CD8-positive, alpha-beta memory T cell (primary cell): ENCODE measurements at places on chromosomes 12 and 14.
A peak's percentile ranks its signal among the peaks of the same experiment; 100 is the strongest.

- no peak overlapping the region for H3K4me3 ChIP-seq
- DNase-seq: no peak
- H3K27me3 ChIP-seq: no peaks in the 10 kb centered on the region
- H3K36me3 ChIP-seq: no peaks in the 10 kb centered on the region
Measured at GRCh38 chr12:4003576-4003975, 130.4 kb upstream of the PARP11 start.

- no peaks in the 10 kb centered on the region for H3K27me3 ChIP-seq
- peaks cover 80% of the 10 kb centered on the region for H3K4me1 ChIP-seq
- H3K4me3 ChIP-seq: peak within 1 kb of the TSS; percentile 82
- no peak for DNase-seq
- H3K27ac ChIP-seq: peak within 1 kb of the TSS; percentile 94
Measured at GRCh38 chr14:91244501-91244901, at the start of gene GPR68. TSS of gene GPR68 (minus strand) at chr14:91244704. CDS start at chr14:91235050, 9,654 bp downstream.

GRCh38 chr12:116945886-116946550 lies 35.3 kb downstream of the FBXW8 start:
- no peak overlapping the region for H3K27ac ChIP-seq
- H3K36me3 ChIP-seq: peaks cover 6% of the 10 kb centered on the region
- DNase-seq: no peak
- no peaks in the 10 kb centered on the region for H3K27me3 ChIP-seq
- no peaks in the 10 kb centered on the region for H3K4me1 ChIP-seq

GRCh38 chr12:124040737-124041136 lies 67.7 kb downstream of the ZNF664 start:
- H3K4me3 ChIP-seq: no peak overlapping the region
- no peaks in the 10 kb centered on the region for H3K36me3 ChIP-seq
- no peaks in the 10 kb centered on the region for H3K27me3 ChIP-seq

DNA sequence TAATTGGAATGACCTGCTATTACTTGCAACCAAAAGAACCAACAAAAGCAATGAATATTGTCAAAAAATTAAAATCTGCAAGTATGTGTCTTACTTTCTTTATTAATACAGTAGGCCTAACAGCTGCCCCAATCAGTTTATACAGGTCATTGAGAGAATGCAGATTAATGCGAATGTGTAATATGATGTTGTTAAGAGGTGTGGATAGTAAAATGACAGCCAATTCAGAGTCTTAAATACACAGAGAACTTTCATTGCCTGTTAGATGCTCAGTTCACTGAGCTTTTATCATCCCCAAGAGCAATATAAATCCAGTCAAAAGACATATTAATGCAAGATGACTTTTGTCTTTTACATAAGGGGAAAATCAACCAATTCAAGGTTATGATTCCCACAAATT lies 58.7 kb downstream of the STXBP6 start:
- no peak for DNase-seq
- peaks cover 4% of the 10 kb centered on the region for H3K27me3 ChIP-seq
- H3K4me3 ChIP-seq: no peak overlapping the region
- H3K4me1 ChIP-seq: no peaks in the 10 kb centered on the region
